ENCODE measurements at places on chromosomes 11 and 22.
A peak's percentile ranks its signal among the peaks of the same experiment; 100 is the strongest.

- no peak for DNase-seq
- no peak overlapping the region for H3K27ac ChIP-seq
- H3K27me3 ChIP-seq = no peaks in the 10 kb centered on the region
These were observed 14.0 kb downstream of the GRIK4 start for GRCh38 chr11:120525261-120526171.

DNA sequence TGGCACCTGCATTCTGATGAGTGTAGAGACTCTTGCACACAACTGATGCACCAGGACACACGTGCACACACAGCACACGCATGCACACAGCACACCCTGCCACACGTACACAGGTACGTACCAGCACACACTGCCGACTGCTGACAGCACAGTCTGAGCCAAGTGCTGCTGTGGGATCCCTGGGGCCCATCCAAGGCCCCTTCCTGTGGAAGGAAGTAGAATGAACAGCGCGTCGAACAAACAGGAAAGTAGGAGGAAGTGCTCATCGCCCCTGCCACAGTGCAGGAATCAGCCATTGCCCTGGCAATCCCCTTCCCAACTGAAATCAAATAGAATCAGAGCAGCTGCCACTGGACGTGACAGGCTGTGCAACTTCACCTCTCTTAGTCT, 57.9 kb downstream of the CD82 start:
- no peak overlapping the region for H3K27ac ChIP-seq
- peak; percentile 58 for DNase-seq
- no peaks in the 10 kb centered on the region for H3K36me3 ChIP-seq
- no peaks in the 10 kb centered on the region for H3K4me1 ChIP-seq

GRCh38 chr22:28711820-28712777, 29.5 kb downstream of the CHEK2 start:
- DNase-seq = no peak
- no peaks in the 10 kb centered on the region for H3K36me3 ChIP-seq
- no peak overlapping the region for H3K4me3 ChIP-seq

DNA sequence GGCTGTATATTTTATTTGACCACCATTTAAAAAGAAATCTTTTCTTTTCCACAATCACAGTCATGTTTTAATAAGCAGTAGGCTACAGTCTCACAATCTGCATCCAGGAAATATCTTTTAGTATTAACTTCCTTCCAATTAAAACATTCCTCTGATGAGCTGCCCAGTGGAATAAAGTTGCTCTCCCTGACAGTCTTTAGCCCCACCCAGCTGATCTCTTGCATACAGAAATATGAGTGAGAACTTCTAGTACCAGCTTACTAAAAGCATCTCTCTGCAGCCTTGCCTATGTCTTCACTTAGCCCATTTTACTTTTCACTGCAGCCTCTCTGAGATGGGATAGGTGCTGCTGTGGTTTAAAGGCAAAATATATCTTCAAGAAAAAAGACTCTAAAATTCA, 143.4 kb upstream of the ANO3 start:
- no peak for DNase-seq
- H3K4me3 ChIP-seq = no peak overlapping the region
- H3K4me1 ChIP-seq = no peaks in the 10 kb centered on the region

GRCh38 chr11:19711911-19712280, 741 bp upstream of the NAV2 start:
- no peaks in the 10 kb centered on the region for H3K36me3 ChIP-seq
- peak; percentile 78 for DNase-seq
- H3K27ac ChIP-seq = peak overlapping the region; percentile 96
- no peaks in the 10 kb centered on the region for H3K27me3 ChIP-seq
- peak overlapping the region; percentile 80 for H3K4me3 ChIP-seq

DNA sequence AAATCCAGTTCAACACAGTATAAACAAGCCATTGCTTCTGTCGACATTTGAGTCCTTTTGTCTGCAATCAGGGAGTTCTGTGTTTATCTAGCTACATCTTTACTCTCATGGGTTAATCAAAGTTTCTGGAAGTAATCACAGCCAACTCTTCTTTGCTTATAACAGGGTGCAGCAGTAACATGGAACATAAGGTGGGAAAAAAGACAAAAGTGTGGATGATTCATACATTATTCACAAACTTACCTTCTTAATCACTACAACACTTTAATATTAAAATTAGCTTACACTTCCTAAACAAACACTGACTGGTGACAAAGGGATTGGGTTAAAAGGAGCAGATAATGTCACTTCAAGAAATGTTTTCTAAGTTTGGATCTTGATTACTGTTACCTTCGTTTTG, 44.7 kb downstream of the SNX19 start:
- H3K4me1 ChIP-seq = peaks cover 39% of the 10 kb centered on the region
- DNase-seq = no peak
- H3K4me3 ChIP-seq = no peak overlapping the region
- peak overlapping the region; percentile 84 for H3K27ac ChIP-seq
- H3K27me3 ChIP-seq = no peaks in the 10 kb centered on the region

DNA sequence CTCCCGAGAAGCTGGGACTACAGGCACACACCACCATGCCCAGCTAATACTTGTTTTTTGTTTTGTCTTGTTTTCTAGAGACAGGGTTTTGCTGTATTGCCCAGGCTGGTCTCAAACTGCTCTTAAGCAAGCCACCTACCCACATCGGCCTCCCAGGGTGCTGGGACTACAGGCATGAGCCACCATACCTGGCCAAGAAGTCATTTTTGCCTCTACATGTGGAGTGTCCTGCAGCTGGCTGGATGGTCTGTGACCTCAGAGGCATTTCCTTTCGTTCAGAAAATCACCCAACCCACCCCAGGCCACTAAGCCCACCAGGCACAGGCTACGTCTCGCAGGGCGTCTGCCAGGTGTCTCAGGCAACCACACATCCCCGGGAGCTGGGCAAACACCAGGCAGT, 12.8 kb downstream of the SHANK2 start:
- no peak overlapping the region for H3K27ac ChIP-seq
- H3K4me3 ChIP-seq = no peak overlapping the region
- H3K27me3 ChIP-seq = no peaks in the 10 kb centered on the region
- no peaks in the 10 kb centered on the region for H3K36me3 ChIP-seq
- H3K4me1 ChIP-seq = no peaks in the 10 kb centered on the region
- no peak for DNase-seq

DNA sequence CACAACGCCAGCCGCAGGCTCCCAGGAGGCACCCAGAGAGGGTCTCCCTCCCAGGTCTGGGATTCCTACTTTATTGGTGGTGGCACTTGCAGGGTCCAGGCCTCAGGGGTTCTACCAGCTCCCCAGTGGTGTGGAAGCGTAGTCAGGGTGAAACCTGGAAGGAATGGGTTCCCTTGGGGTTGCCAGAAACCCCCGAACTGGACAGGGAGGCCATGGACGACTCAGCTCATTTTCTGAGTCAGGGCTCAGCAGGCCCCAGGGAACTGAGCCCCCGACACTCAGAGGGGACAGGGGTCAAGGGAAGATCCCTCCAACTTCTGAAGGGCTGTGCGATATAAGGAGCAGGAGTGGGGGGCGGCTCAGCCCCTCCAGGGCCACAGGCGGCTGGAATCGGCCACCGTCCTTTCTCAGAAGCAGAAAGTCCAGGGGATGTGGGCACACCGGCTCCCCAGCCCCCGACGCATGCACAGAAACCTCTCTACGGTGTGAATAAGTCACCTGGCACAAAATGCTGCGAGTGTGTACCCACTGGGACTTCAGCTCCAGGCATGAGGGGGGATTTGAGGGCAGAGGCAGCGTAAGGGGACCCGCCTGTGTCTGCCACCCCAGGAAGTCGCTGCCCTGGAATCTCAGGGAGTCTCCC, 25.1 kb downstream of the MRGPRG start:
- H3K27ac ChIP-seq = no peak overlapping the region
- H3K4me3 ChIP-seq = no peak overlapping the region
- no peaks in the 10 kb centered on the region for H3K27me3 ChIP-seq
- no peaks in the 10 kb centered on the region for H3K4me1 ChIP-seq

DNA sequence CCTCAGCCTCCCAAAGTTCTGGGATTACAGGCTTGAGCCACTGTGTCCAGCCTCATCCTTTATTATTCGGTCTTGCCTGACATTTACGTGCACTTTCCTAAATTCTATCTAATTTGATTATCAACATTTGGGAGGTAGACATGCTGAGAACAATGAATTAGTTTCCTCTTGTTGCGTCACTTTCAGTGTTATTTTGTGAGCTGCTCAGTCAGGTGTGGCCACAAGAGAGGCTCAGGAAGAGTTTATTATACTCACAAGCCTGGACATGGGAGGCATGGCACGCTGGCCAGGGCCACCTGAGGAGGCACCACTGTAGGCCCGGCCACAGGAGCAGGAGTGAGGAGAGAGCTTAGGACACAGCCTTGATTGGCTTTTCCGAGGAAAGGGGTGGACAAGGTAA, 59.7 kb upstream of the RBFOX2 start:
- no peak overlapping the region for H3K4me3 ChIP-seq
- H3K4me1 ChIP-seq = no peaks in the 10 kb centered on the region
- DNase-seq = no peak
- no peaks in the 10 kb centered on the region for H3K36me3 ChIP-seq
- H3K27me3 ChIP-seq = no peaks in the 10 kb centered on the region

DNA sequence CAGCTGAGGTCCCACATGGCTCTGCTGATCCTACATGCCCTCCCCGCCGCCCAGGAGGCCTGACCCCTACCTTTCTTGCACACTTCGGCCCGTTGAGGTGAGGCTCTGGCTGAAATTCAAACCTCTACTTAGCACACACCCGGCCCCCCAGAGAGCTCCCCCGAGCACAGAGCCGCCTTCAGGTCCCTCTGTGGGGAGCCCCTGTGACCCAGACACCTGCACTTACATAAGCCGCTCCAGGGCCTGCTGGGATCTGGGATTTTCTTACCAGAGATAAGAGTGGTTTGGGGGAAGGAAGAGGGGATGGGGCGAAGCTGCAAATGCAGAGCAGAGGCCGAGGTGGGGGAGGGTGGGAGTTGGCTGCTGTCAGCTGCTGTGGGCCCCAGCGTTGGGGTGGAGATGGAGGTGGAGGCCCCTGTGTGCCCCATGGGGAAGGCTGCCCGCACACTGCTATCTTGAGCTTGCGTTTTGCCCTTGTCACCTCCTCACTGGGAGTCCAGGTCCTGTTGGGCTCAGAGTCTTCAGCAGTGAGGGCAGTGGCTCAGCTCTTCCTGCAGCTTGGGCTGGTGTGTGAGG, 30.6 kb downstream of the CAPN1 start:
- no peaks in the 10 kb centered on the region for H3K4me1 ChIP-seq
- no peak overlapping the region for H3K4me3 ChIP-seq
- peaks cover 43% of the 10 kb centered on the region for H3K36me3 ChIP-seq
- no peaks in the 10 kb centered on the region for H3K27me3 ChIP-seq
- no peak for DNase-seq

DNA sequence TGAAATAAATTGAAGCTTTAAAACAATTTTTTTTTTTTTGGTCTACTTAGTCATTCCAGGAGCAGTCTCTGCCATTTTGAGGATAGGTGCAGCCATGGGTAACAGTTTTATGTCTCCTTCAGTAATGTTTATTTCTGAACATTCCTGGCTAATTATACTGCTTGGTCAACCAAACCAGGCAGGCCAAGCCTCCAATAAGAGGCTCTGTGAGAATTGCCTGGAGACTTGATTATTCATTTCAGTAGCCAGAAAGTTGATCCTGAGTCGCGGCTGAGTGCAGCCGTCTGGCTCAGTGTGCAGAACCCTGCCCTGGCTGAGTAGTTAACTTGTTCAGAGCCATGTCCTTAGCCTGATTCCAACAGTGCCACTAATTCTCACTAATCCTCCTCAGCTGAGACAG, 364.0 kb upstream of the FAT3 start:
- no peak overlapping the region for H3K4me3 ChIP-seq
- H3K27ac ChIP-seq = no peak overlapping the region
- H3K36me3 ChIP-seq = no peaks in the 10 kb centered on the region
- H3K27me3 ChIP-seq = no peaks in the 10 kb centered on the region
- H3K4me1 ChIP-seq = no peaks in the 10 kb centered on the region
- no peak for DNase-seq

DNA sequence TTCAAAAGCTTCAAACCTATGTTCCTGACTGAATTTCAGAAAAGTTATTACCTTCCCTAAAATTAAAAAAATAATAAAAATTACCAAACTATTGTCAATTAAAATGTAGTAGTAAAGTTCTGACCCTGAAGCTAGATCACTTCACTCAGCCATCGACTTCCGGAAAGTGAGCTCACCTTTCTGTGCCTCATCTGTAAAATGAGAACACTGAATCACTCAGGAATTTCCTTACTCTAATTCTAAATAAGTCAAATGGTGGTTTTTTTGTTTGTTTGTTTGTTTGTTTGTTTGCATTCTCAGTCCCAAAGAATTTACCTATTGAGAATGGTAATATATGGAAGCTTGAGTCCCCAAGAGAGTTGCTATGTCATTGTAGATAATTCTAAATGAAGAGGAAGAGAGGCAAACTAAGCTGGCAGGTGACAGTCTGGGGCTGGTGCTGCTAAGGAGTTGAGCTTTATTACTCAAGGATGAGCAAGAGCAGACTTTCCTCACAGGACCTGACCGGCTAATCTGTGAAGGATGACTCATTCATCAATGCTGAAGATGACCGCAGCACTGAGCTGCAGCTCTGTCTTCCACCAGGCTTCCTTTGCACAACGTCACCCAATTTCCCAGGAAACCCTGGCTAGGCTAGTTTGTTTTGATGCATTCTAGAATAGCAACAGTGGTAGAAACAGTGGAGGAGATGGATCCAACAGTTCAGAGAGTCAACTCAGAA, 248.8 kb downstream of the RAB38 start:
- H3K4me1 ChIP-seq = no peaks in the 10 kb centered on the region
- no peak overlapping the region for H3K4me3 ChIP-seq
- no peak overlapping the region for H3K27ac ChIP-seq
- no peaks in the 10 kb centered on the region for H3K36me3 ChIP-seq
- no peak for DNase-seq
- no peaks in the 10 kb centered on the region for H3K27me3 ChIP-seq

- no peaks in the 10 kb centered on the region for H3K27me3 ChIP-seq
- no peak overlapping the region for H3K27ac ChIP-seq
- H3K4me1 ChIP-seq = peaks cover 71% of the 10 kb centered on the region
- peaks cover 48% of the 10 kb centered on the region for H3K36me3 ChIP-seq
These were observed 3.7 kb downstream of the SLC39A13 start for GRCh38 chr11:47411884-47412746.

GRCh38 chr11:64745189-64745520, 1.2 kb upstream of the RASGRP2 start:
- H3K4me1 ChIP-seq = no peaks in the 10 kb centered on the region
- H3K4me3 ChIP-seq = peak overlapping the region; percentile 69
- DNase-seq = peak; percentile 80
- H3K36me3 ChIP-seq = no peaks in the 10 kb centered on the region
- no peaks in the 10 kb centered on the region for H3K27me3 ChIP-seq
- peak overlapping the region; percentile 94 for H3K27ac ChIP-seq

DNA sequence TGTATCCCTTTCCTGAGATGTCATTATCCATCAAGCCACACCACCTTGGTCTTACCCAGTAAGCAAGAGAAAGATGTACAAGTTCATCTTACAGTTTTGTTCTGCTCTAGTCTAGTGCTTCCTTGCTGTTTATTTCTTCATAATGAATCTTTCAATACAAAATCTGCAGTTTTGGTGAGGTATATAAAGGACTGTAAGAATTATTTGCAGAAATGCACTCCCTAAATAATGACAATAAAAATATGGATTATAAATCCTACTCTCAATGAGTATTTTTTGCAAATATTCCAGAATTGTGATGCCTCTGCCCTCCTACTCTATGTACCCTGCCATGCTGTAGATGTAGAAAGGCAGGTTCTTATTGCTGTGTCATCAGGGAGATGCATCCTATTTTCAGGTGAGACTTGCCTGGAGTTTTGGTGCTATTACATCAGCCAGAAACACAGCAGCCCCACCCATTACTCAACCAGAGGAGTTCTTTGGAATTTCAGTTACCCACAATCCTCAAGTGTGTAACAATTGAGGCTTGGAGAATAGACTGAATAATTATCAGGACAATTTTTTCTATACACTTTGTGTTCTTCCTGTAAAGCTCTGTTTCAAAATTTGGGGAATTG, at the start of gene OR10S1:
Gene OR10S1 (minus strand): TSS at position 51 of the 617 bp plus-strand sequence. CDS start 117 bp downstream, outside the sequence.
- no peaks in the 10 kb centered on the region for H3K36me3 ChIP-seq
- H3K4me1 ChIP-seq = no peaks in the 10 kb centered on the region
- no peaks in the 10 kb centered on the region for H3K27me3 ChIP-seq
- H3K4me3 ChIP-seq = no peak within 1 kb of the TSS
- no peak for DNase-seq

Measured in right atrium auricular region (tissue), 2 donors.